Stimulated activated CD4-positive, alpha-beta T cell treated with anti-CD3 and anti-CD28 coated beads, Interleukin-2, amount 100 ng/mL, for 4 hours (primary cell): ENCODE measurements at places on chromosomes 2 and 18.

DNA sequence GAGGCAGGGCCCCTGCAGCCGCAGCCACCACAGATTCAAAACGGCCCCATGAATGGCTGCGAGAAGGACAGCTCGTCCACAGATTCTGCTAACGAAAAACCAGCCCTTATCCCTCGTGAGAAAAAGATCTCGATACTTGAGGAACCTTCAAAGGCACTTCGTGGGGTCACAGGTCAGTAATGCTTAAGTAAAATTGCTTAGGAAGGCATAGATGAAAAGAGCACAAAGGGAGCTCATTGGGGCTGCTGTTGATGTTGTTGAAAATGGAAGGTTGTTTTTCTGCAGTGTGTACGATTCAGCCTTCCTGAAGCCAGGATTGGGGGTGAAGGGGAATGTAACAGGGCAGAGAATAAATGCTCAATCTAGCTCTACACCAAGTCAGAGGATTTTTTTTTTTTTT, 90.5 kb downstream of the KCTD18 start:
- DNase-seq: no peak

GRCh38 chr2:183163821-183164649, 39.8 kb downstream of the NUP35 start:
- DNase-seq: no peak

GRCh38 chr18:24868311-24868710, 407.9 kb downstream of the HRH4 start:
- no peak for DNase-seq

DNA sequence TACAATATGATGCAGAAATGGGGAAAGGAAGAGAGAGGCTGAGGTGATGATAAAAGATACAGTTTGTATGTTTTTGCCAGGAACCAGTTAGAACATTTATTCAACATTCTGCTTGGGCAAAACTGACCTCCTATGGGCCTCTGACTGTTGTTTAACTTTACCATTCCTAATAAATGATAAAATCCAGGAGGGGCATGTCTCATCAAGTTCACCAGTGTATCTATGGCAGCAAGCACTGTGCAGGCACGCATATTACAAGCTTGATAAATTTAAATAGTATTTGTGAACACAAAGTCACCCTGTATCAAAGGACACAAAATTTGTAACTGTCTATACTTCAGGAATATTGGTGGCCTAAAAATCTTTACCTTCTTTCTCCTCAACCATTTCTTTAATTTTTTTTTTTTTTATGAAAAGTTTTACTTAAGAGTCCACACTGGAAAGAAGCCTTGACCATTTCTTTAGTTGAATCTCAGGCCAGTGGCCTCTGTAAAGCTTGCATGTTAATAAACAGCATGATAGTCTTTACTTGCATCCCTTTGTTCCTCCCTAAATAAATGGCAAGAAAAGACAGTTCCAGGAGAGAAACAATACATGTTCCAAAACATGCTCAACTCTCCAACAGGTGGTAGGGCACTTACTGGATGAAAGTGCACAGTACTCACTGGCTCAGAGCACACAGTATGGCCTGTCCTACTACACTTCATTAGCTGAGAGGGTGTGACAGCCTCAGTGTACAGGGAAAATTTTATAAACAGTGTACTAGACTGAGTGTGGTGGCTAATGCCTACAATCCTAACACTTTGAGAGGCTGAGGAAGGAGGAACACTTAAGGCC, 52.3 kb downstream of the SOS1 start:
- DNase-seq: no peak

DNA sequence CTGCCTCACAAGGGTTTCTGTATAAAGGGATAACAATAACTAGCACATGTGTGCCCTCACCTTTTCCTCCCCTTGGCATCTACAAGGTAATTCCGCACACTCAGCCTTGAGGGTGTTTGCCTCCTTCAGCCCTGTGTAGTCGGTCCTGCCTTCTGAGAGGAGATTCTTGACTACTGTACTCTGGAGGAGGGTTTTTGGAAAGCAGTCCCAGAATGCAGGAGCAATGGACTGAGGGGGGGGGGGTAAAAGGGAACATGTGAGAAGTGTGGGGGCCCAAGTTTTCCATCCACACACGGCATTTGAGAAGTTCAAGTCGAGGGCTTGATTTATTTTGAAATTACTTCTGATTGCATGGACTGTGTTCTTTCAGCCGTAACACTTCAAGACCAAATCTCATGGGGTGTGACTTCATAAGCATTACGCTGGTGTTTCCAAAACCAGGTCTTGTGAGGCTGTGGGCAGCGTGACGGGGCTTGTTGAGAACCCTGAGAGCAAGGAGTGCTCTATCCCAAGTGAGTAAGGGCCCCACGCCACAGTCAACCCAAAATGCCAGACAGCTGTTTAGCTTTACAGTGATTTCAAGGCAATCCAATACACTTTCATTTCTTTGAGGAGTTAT, 198.7 kb upstream of the MEIS1 start:
- no peak for DNase-seq

DNA sequence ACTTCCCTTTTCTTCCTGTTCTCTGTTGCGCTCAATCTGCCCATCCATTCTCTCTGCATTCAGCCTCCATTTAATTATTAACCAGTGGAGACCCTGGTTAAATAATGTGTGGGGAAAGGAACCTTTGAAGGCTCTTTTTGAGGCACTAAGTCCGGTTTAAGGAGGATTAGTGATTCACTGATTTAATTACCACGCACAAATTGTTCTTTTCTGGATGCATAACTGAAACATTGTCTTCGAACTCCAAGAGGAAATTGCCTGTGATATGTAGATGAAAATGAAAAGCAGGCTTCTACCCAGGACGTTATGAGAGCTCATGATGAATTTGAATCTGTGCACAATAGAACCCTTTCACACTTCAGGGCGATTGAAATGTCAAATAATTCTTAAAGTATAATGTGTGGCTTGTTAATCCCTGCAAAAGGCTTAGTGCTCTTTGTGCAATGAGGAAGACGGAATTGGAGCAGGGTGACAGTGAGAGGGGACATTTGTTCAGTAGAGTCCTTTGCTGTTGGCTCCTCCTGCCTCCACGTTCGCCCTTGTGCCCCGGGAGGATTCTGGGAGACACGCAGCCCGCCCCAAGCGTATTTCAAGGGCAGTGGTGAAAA, 51.1 kb upstream of the ZNF236 start:
- DNase-seq: no peak

DNA sequence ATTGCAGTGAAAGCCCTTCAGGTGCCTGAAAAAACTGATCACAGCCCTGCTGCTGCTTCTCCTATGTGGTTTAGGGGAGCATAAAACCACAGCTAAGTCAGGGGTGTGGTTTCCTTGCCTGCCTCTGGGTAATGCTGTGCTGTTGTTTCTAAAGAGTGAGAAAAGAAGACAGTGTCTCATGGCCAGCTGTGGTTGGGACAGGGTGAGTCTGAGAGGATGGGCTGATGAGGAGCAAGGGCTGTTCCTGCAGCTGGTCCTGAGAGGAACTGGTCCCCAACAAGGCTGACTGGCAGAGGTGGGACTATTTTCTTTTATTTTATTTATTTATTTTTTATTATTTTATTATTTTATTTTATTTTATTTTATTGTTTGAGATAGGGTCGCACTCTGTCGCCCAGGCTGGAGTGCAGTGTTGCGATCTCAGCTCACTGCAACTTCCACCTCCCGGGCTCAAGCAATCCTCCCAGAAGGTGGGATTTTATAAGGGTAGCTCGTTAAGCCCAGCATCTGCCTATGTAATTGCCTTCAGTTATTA, 236.7 kb downstream of the FHOD3 start:
- DNase-seq: no peak

DNA sequence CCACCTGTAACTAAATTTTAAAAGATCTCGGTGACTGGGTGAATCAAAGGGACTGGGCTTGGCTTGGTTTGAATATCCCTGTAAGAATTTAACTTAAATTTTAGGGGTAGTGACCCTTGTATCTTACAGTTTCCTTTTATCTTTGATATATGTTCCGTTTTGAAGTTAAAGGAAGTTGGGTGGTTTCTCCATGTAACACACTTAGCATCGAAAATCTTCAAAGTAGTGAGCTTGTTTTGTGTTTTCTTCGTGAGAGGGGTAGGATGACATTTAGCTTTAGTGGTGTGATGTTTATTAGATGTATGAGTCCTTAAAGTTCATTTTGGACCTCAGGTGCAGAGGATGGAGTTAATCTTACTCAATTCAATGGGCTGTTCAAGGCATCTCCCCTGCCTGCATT, 1.6 kb downstream of the WDR7 start:
- no peak for DNase-seq

GRCh38 chr18:55779691-55780585, 191.9 kb upstream of the TCF4 start:
- DNase-seq: no peak

DNA sequence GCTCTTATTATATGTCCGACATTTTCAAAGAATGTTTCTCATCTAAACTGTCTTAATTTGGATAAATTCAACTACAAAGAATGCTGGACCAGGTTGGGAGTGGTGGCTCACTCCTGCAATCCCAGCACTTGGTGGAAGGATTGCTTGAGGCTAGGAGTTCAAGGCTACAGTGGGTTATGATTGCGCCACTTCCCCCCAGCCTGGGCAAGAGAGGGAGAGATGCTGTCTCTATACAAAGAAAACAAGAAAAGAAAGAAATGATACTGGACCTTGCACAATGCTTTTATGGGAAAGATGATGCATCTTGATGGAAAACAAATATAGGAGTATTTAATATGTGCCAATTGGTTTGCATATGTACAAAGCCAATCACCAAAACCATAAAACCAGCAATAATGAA, 296.7 kb downstream of the LPIN1 start:
- DNase-seq: no peak

DNA sequence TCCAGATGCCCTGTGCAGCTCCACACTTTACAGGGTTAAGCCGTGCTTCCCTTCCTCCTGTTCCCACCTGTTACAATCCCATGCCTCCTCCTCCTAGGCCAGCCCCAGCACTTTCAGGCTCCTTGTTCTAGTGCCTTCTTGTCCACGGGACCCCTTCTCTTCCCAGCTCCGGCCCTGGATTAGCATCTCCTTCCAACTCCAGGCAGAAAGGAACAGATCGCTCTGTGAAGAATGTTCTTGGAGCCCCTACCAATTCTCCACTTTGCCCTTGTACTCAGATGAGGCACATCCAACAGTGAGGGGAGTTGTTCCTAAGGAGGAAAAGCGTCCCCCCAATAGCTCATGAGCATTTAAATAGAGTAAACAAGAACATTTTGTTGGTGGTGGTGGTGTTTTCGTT, 72.7 kb downstream of the CABLES1 start:
- no peak for DNase-seq

DNA sequence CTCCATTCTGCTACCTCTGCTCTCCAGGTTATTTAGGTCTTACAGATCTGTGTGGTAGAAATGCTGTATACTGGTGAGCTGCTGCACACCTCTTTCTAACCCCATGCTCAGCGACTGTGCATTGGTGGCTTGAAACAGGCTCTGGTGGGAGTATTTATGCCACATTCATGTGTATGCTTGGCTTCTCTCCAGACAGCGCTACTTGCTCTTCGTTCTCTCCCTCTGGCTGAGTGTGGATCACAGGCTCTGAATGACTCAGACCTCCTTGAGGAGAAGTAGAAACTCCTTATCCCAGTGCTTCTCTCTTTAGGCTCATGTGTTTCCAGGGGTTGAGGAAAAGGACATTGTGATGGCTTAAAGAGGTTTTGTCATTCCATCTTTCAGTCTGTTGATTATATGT, 54.9 kb downstream of the FHOD3 start:
- no peak for DNase-seq

GRCh38 chr2:101199251-101199791, 48.1 kb upstream of the TBC1D8 start:
- DNase-seq: no peak

DNA sequence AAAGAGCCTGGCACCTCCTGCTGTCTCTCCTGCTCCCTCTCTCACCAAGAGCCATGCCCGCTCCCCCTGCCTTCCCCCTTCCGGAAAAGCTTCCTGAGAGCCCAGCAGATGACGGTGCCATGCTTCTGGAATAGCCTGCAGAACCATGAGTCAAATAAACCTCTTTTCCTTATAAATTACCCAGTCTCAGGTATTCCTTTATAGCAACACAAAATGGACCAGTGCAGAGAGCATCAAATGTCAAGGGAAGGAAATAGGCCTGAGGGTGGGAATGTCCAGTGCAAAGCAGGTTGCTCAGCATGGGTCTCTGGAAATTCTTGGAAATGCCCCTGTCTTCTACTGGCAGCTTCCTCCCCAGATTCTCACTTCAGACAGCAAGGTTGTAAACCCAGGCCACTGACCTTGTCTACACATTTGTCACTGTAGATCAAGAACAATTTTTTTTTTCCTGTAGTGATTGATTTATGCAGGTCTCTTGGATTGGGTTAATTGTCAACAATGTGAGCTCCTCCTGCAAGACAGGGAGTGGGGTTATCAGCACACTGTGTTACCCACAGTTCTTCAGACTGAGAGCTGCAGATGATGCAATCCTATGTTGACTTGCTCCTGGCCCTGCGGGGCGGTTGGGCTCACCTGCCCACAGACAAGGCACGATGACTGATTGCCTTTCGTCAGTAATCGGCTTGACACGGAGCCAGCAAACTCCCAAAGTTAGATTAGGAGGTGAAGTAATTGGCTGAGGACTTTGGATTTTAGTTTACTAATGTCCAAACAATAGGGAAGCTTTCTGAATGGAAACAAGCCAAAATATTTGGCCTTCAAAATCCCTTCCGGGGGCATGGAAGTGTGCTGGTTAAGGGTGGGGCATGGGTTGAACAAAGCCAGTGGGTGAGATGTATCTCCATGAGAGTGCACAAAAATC, 5.4 kb upstream of the BOD1L2 start:
- no peak for DNase-seq

- no peak for DNase-seq
These were observed 17.6 kb downstream of the RAMP1 start for GRCh38 chr2:237876951-237877491.

- DNase-seq: no peak
These were observed 48.2 kb downstream of the TWIST2 start for GRCh38 chr2:238895891-238896600.

GRCh38 chr2:230907361-230908091, 17.5 kb downstream of the GPR55 start:
- DNase-seq: no peak

GRCh38 chr2:54306556-54306955, 50.5 kb upstream of the TSPYL6 start:
- DNase-seq: no peak

- DNase-seq: no peak
These were observed 339.4 kb downstream of the BCL11A start for GRCh38 chr2:60213865-60214625.

DNA sequence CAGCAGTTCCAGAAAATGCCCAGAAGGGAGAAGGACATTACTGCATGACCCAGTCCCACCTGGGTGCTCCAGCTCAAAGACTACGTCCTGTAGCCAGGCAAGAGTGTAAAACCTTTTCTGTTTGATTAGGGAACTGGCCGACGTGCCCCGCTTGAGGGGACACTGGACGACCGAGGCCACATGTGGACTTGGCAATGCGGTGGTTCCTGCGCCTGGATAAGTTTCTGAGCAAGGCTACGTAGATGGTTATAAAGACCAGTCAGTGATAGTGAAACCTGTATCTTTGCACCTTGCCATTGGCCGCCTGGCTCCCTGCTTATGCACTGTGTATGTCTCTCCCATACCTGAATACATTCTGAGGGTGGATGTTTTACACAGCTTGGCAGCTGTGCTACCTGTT, 567.0 kb upstream of the CRIM1 start:
- no peak for DNase-seq

GRCh38 chr2:65142515-65142914, 12.6 kb upstream of the RAB1A start:
- DNase-seq: no peak
